ENCODE measurements at places on chromosomes 7 and 10.

- DNase-seq: no peak
Measured at GRCh38 chr7:124761164-124761715, 4.4 kb downstream of the GPR37 start.

GRCh38 chr7:136405931-136406777 lies 429.0 kb upstream of the MTPN start:
- no peak for DNase-seq

- DNase-seq: no peak
Measured at GRCh38 chr10:3977761-3978160, 192.8 kb upstream of the KLF6 start.

DNA sequence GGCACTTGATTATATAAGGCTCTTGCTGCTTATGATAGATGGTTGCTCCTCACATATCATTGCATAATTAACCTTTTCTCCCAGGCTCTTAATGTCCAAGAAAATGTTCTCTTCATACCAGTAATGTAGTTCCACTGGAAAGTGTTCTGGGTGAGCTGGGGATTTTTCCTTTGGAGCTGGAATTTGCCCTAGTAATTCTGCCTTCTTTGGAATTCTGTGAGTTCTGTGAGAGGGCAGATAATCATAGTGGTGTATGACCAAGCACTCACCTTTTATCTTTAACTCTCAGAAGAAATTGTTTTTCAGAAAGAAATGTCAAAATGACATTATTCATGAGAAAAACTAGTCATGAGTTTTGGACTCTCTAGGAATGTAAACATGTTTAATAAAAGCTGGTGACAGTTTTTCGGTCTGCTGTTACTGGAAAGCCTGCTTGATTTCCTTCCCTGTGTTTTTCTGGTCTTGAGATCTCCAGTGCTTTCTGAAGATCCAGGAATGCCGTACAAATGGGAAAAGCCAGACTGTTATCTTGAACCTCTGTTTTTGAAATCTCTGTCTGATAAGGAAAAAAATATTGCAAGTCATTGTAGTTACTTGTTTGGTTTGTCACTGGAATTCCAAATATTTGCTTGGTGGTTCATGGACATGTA lies 148.3 kb upstream of the PRPS1L1 start:
- no peak for DNase-seq

- no peak for DNase-seq
Measured at GRCh38 chr7:104784686-104785085, 229.3 kb upstream of the KMT2E start.

DNA sequence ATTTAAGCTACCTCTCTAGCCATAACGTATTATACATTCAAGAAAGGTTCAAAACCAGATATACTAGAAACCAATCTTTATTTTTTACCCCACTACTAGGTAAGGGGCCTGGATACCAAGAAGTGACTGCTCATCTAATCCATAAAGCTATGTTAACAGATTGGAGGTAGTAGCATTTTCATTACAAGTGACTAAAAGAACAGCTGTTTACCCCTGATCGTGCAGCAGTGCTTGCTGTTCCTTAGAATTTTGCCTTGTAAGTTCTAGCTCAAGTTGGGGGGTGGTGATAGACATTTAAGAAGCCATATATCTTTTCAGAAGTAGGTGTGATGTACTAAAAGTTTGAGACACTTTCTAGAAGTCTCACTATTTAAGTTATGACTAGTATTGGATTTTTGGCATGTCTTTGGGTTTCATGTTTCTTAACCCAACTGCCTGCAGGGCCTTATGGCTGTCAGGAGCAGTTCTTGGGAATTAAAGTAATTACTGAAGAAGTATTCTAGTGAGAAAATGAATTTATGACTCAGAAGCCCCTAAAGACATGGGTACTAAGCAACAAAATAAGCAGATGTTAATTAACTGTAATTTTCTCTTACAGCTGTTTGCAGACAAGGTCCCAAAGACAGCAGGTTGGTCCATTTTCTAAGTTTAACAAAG lies 2.3 kb downstream of the PPIA start:
- DNase-seq: no peak

- DNase-seq: no peak
Measured at GRCh38 chr7:158858592-158859503, 2.5 kb downstream of the DYNC2I1 start.

DNA sequence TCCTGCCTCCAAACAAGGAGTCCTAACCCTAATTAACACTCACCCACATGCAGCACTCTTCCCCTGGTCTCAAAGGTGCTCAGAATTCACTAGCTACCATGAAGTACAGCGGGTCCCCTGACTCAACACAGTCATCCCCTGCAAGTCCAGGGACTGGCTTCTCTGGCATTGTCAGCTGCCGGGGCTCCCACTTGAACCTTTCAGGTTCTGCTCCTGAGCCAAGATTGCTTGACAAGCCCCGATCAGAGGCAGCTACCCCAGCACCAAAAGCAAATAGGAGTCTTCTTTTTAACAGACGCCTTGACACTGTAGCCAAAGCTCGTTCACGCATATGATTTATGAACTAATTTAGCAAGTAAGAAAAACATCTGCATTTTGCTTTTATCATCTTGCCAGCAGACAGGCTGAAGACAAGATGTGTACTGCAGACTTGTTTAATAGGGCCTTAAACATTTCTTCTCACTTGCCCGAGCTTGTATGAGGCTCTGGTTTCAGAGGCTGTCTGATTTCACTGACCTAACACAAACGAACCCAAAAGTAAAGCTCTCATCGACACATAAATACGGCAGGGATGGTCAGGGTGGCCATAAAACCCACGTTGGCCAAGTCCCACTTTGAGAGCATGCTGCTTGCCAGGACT lies 67.6 kb upstream of the ADAM12 start:
- DNase-seq: no peak

GRCh38 chr7:100053215-100053614 lies 3.6 kb downstream of the ZSCAN21 start:
- DNase-seq: no peak

- no peak for DNase-seq
Measured at GRCh38 chr7:1104516-1105179, 16.7 kb downstream of the GPER1 start.

DNA sequence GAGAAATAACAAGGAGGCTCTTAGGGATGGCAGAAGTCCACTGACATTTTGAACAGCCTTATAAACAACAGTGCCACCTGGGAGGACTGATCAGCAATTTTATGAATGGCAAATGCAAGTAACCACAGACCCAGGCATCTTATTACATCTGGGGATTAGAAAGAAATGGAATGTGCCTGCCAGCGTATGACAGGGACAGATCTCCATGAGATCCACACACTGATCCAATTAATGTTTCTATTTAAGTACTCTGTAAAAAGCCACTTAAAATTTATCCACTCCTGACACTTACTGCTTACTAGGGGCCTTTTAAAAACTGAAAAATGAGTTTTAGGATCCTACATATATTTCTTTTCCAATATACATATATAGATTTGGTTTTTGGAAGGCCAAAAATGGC lies 28.6 kb downstream of the PARD3 start:
- DNase-seq: no peak

- no peak for DNase-seq
Measured at GRCh38 chr7:71613313-71613712, 481.4 kb downstream of the GALNT17 start.

GRCh38 chr7:101882005-101882421 lies 64.6 kb downstream of the CUX1 start:
- no peak for DNase-seq

DNA sequence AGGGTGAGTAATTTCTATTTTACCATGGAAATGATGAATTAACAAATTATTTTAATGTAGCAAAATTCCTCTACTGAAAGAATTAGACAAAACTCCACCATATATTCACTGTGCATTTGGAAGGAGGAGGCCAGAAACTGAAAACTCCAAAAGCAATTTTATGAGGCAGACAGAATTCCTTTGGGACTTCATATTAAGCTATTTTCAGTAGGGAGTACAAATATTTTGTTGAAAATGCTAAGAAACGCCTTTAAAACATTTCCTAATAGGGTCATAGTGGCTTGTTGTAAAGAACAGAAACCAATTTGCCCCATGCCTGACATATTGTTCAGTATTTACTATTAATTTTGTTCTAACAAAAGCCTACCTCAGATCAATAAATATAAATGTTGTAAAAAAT lies 117.8 kb downstream of the TES start:
- DNase-seq: no peak

- no peak for DNase-seq
Measured at GRCh38 chr7:116169060-116169459, 41.3 kb upstream of the TES start.

DNA sequence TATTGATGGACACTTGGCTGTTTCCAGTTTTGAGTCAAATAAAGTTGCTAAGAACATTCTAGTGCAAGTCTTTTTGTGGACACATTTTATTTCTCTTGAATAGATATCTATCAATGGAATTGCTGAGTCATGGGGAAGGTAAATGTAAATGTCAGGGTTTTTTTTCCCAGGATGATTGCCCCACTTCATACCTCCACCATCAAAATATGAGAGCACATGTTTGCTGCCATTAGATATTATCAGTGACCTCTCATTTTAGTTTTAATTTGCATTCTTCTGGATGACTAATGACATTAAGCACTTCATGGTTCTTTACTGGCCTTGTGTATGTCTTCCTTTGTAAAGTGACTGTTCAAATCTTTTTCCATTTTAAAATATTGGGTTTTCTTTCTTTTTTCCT lies 45.7 kb downstream of the PAPSS2 start:
- DNase-seq: no peak

GRCh38 chr10:98623176-98623575 lies 176.4 kb upstream of the HPS1 start:
- no peak for DNase-seq

- DNase-seq: no peak
Measured at GRCh38 chr10:86955501-86956194, 1.8 kb downstream of the MMRN2 start.

GRCh38 chr10:3651969-3652653 lies 132.9 kb downstream of the KLF6 start:
- DNase-seq: no peak

GRCh38 chr7:70178787-70179186 lies 580.5 kb downstream of the AUTS2 start:
- DNase-seq: no peak

- DNase-seq: no peak
Measured at GRCh38 chr10:8245131-8245813, 190.8 kb downstream of the GATA3 start.

Measured in T-cell (primary cell).